D721Med (cell line): ENCODE measurements at places on chromosomes 13 and 19.
A peak's percentile ranks its signal among the peaks of the same experiment; 100 is the strongest.

DNA sequence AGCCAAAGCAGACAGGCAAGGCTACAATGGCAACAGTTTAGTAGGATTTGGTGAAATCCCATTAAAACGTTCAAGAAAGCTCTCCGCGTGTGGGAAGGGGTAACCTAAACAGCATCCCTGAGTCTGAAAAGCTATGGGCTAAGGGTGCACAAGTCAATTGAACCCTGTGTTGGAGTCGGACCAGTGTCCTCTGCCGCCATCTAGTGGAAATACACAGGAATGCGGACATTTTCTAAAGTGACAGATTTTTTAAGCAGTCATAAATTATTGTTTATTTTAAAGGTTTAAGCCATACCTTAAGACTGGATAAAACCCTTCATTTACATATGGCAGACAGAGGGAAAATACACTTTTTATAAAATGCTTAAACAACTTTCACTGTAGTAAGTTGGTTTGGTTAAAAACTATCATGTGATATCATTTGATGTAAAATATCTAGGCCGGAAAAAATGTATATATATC lies 26.5 kb upstream of the LSM14A start:
- peak; percentile 41 for DNase-seq

- DNase-seq, result no peak
These were observed 254.1 kb upstream of the RXFP2 start for GRCh38 chr13:31485183-31485582.

GRCh38 chr19:6476155-6476895 lies 5.3 kb downstream of the DENND1C start:
- no peak for DNase-seq

DNA sequence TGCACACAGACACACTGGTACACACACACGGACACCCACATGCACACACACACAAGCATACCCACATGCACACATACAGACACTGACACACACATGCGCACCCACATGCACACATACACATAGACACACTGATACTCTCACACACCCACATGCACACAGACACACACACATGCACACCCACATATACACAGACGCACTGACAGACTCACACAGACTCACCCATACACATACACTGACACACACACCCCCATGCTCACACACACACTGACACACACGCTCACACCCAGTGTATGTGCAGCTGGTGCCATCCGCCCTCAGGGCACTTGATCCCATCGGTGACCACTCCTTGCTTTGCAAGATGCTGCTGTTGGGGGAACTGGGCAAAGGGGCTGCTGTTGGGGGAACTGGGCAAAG lies 9.7 kb upstream of the RASA3 start:
- no peak for DNase-seq

GRCh38 chr19:55519451-55520311 lies 17.3 kb downstream of the SBK2 start:
- no peak for DNase-seq

DNA sequence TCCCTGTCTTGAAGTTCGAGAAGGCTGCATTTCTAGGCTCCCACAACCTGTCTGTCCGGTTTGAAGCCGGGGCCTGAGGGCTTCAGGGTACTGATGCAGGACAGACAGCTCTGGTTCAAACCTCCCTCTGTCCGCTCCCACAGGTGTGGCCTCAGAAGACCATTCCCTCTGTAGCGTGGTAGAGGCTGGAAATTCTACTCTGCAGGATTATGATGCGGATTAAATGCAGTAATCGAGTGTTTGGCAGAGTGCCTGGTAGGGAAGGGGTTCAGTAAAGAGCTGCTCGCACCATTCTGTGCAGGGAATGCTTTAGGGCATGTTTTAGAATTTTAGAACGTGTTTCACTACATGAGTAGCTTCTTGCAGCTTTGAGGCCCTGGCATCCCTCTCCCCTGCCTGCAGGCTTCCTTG lies 30.5 kb downstream of the PPP1R37 start:
- DNase-seq, result no peak

GRCh38 chr19:19347401-19348110 lies 26.9 kb downstream of the MAU2 start:
- no peak for DNase-seq

- DNase-seq, result no peak
These were observed 19.1 kb upstream of the KLF12 start for GRCh38 chr13:74153316-74153715.

- no peak for DNase-seq
These were observed at the start of gene APLP1 for GRCh38 chr19:35868172-35868822. TSS of gene APLP1 (plus strand) at chr19:35868574. CDS start at chr19:35868637, 63 bp downstream.

DNA sequence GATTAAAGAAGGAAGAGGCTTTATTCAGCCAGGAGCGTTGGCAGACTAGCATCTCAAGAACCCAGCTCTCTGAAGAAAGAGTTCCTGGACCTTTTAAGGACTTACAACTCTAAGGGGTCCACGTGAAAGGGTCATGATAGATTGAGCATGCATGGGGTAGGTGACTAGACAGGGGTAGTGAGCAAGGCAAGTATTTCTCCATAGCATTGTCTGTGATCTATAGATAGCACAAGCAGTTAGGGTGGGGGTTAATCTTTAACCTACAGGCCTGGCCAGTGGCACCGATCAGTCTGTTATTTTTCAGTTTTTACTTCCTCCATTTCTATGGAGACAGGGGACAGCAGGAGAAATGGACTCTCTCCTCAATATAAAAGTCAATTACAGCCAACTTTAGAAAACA lies 983.7 kb downstream of the SLITRK1 start:
- DNase-seq, result no peak

DNA sequence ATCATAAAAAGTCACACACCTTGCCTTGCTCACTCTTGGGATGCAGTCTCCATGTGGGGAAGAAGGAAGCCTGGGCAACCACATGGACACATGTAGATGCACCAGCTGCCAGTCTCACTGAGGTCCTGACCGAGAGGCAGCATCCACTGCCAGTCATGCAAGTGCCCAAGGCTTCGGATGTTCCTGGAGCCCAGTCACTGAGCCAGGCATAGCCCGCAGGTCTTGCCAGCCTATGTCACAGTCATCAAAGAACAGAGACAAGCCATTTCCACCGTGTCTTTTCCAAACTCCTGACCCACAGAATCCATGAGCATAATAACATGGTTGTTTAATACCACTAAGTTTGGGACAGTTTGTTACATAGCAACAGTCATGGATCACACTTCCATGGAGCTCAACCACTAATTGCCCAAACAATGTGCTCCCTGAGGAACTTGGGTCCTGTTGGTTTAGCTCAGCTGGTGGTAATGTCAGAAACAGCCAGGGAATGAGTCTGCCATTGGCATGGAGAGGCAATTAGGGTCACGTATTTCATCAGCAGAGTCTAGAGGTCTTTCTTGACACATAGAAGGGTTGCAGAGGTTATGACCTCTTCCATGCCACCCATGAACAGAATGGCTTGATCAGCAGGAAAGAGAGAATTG lies 21.5 kb downstream of the STARD13 start:
- DNase-seq, result no peak

- DNase-seq, result no peak
These were observed 314.4 kb downstream of the PCDH9 start for GRCh38 chr13:66915596-66916185.

GRCh38 chr13:96982672-96983071 lies 11.6 kb downstream of the OXGR1 start:
- DNase-seq, result no peak

DNA sequence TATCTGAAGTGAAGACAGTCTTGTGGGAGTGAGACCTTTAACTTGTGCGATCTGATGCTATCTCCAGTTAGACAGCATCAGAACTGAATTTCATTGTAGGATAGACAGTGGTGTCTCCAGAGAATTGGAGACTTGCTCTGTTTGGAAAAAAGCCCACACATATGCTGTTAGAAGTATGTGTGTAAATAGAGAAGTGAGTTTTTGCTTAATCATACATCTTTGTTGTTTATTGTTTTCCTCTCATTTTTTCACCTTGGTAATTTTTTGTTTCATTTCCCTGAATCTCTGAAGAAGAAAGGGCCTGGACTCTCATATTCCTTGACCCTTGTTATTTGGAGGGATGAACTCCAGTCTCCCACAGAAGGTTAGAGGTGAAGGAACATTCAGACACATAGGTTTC lies 21.8 kb downstream of the FPR3 start:
- no peak for DNase-seq

DNA sequence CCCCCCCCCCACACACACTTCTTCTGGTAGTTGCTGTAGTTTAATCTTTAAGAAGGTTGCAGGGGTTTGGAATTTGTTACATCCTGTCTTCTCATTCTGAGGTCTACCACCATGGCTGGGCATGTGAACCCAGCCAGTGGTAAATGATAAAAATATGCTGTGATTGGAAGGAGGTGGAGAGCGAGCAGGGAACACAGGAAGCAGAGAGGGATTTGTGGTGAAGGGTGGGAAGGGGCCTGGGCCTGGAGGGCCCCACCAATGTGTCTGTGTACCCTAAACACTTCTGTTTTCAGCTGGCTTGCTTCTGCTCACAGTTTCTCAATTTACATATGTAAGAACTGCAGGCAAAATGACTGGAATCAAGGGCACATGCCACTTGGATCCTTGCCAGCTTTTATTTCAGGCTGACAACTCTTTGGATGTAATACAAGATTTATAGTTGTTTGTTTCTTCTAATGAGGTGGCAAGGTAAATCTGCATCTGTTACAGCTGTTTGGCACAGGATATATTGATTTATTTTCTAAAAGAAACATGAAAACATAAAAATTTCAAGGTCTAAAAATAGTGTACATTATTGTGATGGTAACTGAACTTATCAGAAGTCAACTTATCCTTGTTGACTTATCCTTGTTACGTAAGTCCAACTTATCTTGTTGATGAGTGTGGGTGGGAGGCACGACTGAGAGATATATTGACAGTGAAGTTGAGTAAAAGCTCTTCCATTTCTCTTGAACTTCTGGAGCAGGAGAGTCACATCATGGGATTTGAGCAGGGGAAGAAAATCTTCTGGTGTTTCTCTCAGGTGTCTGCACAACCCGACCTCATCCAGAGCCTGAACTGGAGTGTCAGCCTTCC lies 313.2 kb downstream of the SHISA2 start:
- DNase-seq, result no peak

DNA sequence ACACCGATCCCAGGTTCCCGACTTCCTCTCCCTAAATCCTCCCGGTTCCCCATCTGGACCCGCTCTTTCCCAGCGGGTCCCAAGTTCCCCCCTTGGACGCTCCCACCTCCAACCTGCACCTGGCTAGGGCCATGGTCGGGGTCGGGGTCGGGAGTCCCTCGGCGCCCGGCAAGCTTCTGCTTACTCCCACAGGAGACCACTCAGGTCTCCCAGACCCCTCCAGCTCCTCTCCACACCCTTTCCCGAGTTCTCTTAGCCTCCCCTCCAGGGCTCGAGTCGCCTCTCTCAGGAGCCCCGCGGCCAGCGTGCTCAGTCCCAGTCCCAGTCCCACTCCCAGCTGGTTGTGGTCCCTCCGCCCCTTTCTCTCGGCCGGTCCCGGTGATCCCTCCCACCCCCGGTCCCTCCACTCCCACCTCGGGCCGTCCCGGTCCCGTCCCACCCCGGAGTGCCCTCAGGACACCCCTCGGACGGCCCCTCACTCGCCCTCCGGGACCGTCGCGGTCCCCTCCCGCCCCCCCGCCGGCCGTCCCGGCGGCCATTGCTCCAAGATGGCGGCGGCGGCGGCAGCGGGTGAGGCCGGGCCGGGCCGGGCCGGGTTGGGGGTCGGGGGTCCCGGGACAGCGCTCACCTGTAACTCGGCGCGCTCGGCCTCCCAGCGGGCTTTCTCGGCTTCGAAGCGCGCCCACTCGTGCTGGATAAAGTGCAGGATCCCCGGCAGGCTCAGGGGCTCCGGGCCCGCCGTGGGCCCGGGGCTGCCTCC lies at the start of gene FKRP:
TSS of gene FKRP (plus strand) at position 537 of the 760 bp plus-strand sequence. CDS start 9,394 bp downstream, outside the sequence.
- no peak for DNase-seq

- no peak for DNase-seq
These were observed 12.4 kb upstream of the CACNG7 start for GRCh38 chr19:53896682-53897081.

GRCh38 chr19:16213076-16213475 lies 15.4 kb downstream of the AP1M1 start:
- no peak for DNase-seq

- peak; percentile 32 for DNase-seq
These were observed at the start of gene DZIP1 for GRCh38 chr13:95644601-95645052. TSS of gene DZIP1 (minus strand) at chr13:95644706. CDS start at chr13:95642029, 2,677 bp downstream.

DNA sequence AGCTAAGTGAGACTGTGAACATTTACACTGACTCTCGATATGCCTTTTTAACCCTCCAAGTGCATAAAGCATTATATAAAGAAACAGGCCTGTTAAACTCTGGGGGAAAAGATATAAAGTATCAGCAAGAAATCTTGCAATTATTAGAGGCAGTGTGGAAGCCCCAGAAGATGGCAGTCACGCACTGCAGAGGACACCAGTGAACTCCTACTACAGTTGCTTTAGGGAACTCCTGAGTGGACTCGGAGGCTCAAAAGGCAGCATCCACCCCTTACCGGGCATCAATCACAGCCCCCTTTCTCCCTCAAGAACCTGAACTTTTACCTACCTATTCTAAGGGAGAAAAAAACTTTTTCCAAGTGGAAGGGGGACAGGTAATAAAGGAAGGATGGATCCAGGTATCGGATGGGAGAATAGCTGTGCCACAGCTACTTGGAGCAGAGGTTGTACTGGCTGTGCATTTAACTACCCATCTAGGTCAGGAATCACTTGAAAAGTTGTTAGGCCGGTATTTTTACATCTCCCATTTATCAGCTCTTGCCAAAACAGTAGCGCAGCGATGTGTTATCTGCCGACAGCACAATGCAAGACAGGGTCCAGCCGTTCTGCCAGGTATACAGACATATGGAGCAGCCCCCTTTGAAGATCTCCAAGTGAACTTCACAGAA lies 80.1 kb downstream of the ZNF486 start:
- DNase-seq, result no peak

DNA sequence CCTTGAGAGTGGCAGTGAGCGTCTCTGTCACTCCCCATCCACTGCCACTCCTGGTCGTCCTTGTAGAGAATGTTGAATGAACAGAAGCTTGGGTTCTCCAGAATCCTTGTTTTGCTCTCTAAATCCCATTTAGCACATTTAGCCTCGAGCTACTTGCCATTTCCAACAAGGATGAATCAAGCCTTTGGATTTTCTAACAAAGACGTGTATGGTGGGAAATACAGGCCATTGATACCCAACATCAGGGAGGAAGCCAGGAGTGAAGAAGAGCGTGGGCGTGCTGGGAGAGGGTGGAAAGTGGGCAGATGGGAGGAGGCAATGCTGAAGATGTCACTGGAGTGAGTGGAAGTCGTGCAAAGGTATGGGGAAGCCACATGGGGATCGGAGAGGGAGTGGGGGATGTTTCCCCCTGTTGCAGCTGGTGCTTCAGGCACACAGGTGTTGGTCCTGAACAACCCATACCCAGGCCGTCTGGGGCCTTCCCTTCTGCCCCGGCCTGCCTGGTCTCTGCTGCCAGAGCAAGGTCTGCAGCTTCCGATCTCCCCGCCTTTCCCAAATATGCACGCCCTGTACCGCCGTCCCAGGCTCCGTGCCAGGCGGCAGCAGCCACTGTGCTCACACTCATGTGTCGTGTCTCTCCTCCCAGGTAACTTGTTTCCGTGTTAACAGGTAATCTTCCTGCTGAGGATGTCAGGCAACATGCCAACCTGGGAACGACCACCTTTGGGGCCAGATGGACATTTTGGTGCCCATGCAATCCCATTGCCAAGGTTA lies 48.7 kb downstream of the ZIC5 start:
- no peak for DNase-seq

- DNase-seq, result no peak
These were observed 256.4 kb downstream of the IRS2 start for GRCh38 chr13:109529964-109530363.
